ENCODE measurements at places on chromosomes 16 and 17.

- no peak for DNase-seq
These were observed 135.4 kb upstream of the AXIN2 start for GRCh38 chr17:65696739-65697394.

- no peak for DNase-seq
These were observed 21.5 kb downstream of the TAT start for GRCh38 chr16:71555230-71555891.

DNA sequence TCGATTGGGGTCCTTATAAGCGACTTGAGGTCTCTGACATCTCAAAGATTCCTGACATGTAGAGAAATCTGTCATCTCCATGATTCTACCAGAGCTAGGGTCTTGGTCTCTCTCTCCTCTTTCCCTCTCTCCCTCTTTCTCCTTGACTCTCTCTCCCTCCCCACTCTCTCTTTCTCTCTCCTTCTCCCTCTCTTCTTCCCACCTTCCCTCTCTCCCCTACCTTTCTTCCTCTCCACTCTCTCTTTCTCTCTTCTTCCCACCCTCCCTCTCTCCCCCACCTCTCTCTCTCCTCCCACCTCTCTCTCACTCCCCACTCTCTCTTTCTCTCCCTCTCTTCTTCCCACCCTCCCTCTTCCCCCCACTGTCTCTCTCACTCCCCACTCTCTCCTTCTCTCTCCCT, 32.6 kb downstream of the B4GALNT2 start:
- no peak for DNase-seq

DNA sequence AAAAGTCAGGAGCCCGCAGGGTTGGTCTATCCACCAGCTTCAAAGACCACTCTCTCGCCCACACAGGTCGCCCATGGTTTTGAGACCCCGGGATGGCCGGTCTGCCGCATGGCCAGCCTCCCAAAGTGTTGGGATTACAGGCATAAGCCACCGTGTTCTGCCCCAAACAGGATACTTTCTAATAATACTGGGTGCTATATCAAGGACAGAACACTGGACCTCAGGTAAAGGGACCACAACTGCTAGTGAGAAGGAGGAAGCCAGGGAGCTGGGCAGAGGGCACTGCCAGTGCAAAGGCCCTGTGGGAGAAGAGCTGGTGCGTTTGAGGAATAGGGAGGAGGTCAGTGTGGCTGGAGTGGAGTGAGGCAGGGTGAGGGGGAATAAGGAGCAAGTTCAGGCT, 34.1 kb downstream of the IL21R start:
- no peak for DNase-seq

- no peak for DNase-seq
These were observed 5.2 kb downstream of the PALB2 start for GRCh38 chr16:23635958-23636357.

DNA sequence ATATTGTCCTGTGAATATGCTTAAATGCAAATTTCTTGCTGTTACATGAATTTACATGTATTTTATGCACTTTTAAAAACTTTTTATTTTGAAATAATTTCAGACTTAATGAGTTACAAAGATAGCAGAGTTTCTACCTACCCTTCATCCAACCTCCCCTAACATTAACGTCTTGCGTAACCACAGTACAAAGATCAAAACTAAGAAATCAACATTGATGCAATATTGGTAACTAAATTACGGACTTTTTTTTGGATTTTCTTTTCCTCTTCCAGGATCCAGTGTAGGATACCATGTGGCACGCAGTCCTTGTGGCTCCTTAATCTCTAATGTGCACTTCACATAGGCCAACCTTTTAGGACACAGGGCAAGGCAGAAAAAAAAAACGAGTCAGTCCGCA, 124.9 kb downstream of the ABCC12 start:
- DNase-seq, result no peak

DNA sequence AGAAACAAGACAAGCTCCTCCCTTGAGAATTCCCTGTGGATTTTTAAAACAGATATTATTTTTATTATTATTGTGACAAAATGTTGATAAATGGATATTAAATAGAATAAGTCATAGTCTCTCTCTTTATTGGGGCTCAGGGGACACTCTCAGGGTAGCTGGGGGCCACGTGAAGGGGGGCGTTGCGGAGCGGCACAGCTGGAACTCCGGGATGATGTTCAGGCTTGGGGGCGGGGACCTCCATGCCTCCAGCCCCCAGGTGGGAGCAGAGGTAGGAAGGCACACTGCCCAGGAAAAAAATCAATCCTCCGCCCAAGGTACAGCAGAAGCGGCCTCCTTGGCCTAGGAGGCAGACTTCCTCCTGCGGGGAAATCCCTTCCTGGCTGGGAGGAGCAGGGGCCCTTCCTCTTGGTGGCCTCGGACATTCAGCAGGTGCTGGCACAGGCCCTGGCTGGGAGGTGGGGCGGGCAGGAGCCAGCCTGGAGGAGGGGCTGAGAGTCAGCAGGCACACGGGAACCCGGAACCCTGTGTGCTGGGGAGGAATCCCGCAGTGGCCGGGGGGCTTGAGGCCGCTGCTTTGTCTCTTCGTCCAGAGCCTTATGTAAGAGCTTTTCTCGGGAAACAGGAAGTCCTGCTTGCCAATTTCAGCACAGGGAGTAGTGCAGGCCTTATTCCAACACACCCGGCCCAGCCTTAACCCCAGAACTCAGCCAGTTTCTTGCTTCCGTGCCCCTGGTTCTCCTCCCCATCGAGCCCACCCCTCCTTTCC, 591 bp upstream of the TNFSF13 start:
- no peak for DNase-seq

GRCh38 chr16:57413301-57413730, 8.7 kb downstream of the CCL17 start:
- DNase-seq, result no peak

DNA sequence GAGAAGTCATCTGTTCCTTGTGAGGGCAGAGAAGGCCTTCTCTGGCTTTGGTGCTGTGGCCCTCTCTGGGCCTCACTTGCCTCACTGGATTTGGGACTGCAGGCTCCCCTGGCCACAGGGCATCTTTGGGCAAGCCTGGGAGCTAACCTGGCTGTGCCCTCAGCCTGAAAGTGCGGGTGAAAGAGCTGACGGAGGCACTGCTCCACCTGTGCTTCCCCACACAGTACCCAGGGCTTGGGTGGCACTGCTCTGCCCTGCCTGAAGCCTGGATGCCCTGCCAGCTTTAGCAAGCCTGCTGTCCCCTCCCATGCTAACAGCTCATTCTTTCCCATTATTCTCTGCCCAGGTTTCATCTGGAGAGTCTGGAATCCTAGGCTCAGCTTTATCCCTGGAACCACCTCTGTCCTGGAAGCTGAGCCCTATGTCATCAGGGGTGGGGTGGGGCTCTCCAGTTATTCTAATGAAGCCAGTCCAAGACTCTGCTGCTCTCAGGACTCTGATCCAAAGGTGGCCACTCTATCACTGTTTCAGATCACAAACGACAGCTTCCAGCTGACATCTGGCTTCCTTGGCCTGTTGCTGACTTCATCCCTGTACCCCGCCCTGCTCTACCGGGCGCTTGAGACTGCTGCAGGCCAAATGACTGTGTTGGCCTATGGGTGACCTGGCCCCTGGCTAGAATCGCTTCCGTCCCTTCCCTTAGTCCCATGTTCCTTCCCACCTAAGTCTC, 29.3 kb downstream of the HIC1 start:
- DNase-seq, result no peak

DNA sequence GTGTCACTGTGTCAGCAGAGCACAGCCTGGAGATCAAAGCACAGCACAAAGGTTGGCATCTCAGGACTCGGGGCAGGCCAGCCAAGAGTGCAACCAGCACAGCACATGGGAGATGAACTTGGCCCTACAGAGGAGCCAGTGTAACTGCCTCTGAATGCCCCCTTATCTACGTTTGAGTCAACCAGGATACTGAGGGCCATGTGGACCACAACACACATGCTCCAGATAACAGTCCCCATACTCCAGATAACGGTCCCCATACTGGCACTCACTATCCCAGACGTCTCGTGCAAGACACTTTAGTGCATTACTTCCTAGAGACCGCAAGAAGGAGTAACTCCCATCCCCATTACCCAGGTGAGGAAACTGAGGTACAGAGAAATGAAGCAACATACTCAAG, 88.2 kb downstream of the XYLT1 start:
- no peak for DNase-seq

DNA sequence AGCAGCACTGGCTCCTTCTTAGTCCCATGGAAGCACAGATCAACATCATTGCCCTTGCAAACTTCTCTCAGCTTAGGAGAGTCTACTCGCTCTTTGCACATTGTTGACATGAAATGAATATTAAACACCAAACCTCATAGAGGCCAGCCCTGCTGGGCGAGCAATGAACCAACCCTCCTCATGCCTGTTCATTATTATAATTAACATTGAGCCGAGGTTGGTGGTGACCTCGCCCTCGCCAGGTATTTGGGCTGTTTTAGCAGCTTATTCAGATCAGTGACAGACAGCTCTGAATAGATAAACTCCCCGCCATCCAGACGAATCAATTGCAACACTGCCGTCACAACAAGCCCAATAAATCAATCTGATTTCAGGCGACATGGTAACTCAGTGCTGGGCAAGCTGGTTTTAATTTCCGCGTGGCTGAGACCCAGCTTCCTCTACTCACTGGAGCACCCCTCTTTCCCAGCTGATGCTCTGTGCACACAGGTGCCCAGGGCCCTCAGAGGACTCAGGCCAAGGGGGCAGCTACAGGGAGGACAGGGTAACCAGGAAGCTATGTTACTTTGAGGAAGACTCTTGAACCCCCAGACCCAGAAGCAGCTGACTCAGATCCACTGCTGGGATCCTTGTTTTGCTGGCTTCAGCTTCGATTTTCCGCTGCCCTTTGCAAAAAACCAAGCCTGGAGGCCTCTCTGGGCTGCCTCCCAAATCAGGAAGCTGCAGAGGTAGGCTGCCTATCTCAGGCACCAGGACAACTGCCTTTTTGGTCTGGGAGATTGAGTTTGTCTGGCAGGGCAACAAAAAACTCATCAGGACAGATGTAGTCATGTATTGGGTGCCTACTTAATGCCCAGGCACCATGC, 10.7 kb upstream of the SEZ6 start:
- DNase-seq, result no peak
